RWPE1 (cell line): ENCODE measurements at places on chromosomes 2 and 18.

DNA sequence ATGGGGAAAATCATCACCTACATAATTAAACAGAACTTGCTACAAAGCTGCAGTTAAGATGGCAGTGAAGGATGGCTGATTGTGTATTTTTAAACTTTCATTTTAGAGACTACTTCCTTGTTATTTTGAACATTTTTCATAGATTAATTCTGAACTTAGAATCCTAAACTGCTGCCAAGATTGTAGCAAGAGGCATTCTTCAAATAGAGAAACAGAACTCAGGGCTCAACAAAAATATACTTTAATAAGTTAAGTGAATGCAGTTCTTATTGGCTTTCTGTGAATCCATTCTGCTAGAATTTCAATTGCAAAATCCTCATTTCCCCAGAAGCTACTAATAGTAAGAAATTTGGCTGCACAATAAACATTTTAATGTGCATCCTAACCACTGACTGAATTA is 160.3 kb downstream of the L3MBTL4 start:
- no peak for DNase-seq

DNA sequence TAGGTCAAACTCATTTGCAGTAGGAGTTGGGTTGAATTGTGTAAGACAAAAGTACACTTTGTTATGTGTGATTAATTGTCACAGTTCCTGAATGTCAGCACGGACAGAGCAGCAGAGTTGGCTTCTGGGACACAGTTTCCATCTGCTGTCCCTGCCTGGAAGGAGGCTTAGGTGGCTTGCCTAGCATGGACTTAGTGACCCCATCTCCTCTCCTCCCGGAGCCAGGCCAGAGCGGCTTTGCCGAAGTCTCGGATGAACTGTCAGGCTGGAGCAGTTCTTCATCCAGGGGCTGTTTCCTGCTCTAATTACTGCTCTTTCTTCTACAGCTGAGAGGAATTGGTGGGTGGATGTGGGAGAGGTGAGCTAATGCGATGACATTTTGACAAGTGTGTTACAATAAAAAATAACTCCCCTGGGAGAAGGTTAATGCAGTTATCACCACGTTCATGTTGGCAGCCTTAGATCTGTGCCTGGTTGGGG is 102.0 kb downstream of the SH3RF3 start:
- DNase-seq: no peak

GRCh38 chr2:67309281-67309680 is 87.9 kb upstream of the ETAA1 start:
- no peak for DNase-seq

DNA sequence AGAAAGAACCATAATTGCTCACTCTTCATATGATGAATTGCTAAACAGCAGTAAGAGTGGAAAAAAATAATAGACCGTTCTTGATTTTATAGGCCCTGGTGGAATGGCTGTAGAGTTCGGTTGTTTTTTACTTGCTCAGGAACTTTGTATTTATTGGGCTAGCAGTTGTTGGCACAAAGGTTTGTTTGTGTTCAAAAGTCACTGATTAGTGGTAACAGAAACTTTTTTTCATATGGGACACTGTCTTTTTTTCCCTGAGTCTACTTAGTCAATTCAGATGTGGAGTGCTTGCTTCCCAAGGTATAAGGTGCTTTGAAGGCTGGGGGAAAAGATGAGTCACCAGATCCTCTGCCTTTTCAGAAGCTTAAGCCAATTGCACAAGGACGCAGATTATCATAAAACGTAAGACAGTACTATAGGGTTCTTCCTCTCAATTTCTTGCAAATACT is 25.8 kb downstream of the PHLPP1 start:
- DNase-seq: peak; percentile 60

GRCh38 chr2:176650838-176651555 is 381.8 kb downstream of the MTX2 start:
- no peak for DNase-seq

- peak; percentile 44 for DNase-seq
Measured at GRCh38 chr2:39728941-39729351, 50.1 kb downstream of the THUMPD2 start.
